ENCODE measurements at places on chromosomes 13 and 19.

DNA sequence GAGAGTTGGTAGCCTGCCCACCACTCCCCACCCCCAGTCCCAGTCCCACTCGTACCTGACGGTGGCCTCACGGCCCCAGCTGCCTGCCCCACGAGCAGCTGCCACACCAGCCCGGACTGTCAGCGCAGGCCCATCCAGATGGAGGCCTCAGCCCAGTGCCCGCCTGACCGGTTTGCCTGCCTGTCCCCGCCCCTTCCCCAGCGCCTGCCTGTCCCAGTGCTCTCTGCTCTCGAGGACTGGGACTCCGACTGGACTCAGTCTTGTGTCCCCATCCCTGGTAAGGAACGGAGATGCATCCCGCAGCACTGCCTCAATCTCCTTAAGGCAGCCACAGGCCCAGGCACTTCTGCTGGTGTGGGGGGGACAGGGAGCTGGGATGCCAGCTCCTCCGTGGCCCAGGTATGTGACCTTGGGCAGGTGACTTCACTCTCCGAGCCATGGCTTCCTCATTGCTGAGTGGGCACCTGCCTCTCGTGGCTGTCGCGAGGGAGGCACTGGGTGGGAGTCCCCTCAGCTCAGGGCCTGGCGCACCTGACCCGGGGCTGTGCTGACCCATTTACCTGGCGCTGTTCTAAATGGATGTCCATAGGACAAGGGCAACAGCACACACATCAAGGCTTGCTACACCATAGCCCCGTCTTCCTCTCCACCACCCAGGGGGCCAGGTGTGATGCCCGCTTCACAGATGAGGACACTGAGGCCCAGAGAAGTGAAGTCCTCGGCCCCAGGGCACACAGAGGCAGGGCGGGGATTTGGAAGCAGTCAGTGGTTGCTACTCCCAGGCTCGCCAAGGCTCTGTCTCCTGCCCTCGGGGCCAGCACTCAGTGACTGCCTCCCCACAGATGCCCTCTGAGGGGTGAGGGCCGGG, at the start of gene NKPD1:
NKPD1 (minus strand) TSS at position 113 of the 868 bp plus-strand sequence. CDS start 832 bp downstream, outside the sequence.
- no peak within 1 kb of the TSS for H3K4me3 ChIP-seq
- no peak for DNase-seq
- peaks cover 3% of the 10 kb centered on the region for H3K27me3 ChIP-seq
- H3K27ac ChIP-seq = no peak within 1 kb of the TSS
- no peaks in the 10 kb centered on the region for H3K4me1 ChIP-seq
- H3K36me3 ChIP-seq = no peaks in the 10 kb centered on the region

GRCh38 chr19:19546751-19547162, 8.7 kb downstream of the CILP2 start:
- no peak overlapping the region for H3K27ac ChIP-seq
- H3K36me3 ChIP-seq = no peaks in the 10 kb centered on the region
- H3K27me3 ChIP-seq = peaks cover 66% of the 10 kb centered on the region
- no peaks in the 10 kb centered on the region for H3K4me1 ChIP-seq

- H3K27ac ChIP-seq = no peak overlapping the region
- H3K4me3 ChIP-seq = no peak overlapping the region
- no peak for DNase-seq
- H3K36me3 ChIP-seq = no peaks in the 10 kb centered on the region
Measured at GRCh38 chr13:23715762-23716235, 145.6 kb downstream of the TNFRSF19 start.

- DNase-seq = no peak
- H3K4me3 ChIP-seq = peak overlapping the region; percentile 90
- no peaks in the 10 kb centered on the region for H3K27me3 ChIP-seq
- H3K27ac ChIP-seq = peak overlapping the region; percentile 84
Measured at GRCh38 chr19:10105509-10106099, 558 bp upstream of the PPAN start.

- H3K4me3 ChIP-seq = no peak overlapping the region
- H3K4me1 ChIP-seq = peaks cover 51% of the 10 kb centered on the region
- no peaks in the 10 kb centered on the region for H3K36me3 ChIP-seq
Measured at GRCh38 chr13:33275916-33276315, 9.6 kb downstream of the STARD13 start.

- no peaks in the 10 kb centered on the region for H3K27me3 ChIP-seq
- no peaks in the 10 kb centered on the region for H3K4me1 ChIP-seq
- H3K4me3 ChIP-seq = no peak overlapping the region
- DNase-seq = no peak
Measured at GRCh38 chr19:21491146-21491545, 14.3 kb upstream of the ZNF429 start.
